ENCODE measurements at places on chromosomes 16 and 17.

GRCh38 chr16:28603381-28604185 lies 6.3 kb downstream of the SULT1A1 start:
- DNase-seq, result no peak

DNA sequence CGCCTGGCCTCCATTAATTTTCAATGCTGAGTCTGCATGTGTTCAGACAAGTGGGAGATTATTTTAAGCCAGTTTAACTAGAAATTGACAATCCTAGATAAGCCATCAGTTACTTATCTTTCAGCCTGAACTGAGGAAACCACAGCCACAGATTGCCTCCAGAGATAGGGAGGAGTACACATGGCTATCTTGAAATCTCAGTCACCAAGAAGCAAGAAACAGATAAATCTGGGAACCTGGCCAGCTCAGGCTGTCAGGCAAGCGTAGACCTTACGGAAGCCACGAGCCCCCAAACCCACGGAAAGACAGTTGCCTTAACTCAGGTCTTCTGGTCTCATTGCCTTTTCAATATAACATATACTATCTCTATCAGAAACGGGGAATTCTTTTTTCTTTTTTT lies 2.0 kb upstream of the GLG1 start:
- DNase-seq, result no peak

- DNase-seq, result no peak
Measured at GRCh38 chr17:49515196-49515770, 20.2 kb downstream of the NGFR start.

- no peak for DNase-seq
Measured at GRCh38 chr17:6450926-6451832, 6.9 kb downstream of the PIMREG start.

GRCh38 chr17:76542984-76543383 lies 3.1 kb downstream of the PRCD start:
- DNase-seq, result no peak
